ENCODE measurements at places on chromosomes 1 and 21. TPM values are rescaled to one million over a fixed set of nuclear protein-coding genes. Genes with fewer than 3 reads are reported as not detected.

GRCh38 chr1:154272999-154273563, 652 bp downstream of the HAX1 start:
- no peak for DNase-seq

DNA sequence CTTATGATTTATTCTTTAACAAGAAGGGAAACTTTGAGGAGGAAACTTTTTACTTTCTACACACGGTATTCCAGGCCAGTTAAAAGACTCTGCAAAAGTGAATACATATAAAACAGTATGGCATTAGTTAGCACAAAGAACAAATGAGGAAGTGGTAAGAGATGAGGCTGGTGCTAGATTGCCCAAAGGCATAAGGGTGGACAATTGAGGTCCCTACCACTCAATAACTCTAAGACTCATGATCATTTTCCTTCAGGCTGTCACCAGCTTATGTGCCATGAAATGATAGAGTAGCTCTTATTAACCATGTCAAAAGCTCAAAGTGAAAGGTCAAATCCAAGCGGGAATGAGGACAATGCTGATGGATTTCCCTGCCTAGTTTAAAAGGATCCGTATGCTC, 124.5 kb downstream of the TBX15 start:
- DNase-seq, result no peak

- no peak for DNase-seq
Measured at GRCh38 chr1:110635434-110635833, 29.3 kb upstream of the KCNA2 start.

Gene PGD
- 350 TPM for total RNA-seq

DNA sequence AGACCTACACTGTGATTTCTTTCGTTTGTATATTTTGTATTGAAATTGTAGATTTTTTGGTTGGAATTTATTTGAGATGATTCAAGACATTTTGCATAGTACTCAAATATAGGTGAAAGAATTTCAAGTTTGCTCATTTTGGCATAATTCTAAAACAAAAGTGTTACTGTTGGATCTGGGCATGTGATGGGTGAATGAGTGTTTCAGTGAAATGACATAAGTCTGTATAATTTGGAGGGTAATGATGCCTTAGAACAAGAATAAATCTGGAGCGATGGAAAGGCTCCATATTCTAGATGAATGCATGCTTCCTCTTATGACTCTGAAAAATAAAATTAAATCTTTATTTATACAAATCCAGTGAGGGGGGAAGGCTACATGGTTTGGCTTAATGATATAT, 41.0 kb downstream of the NFIA start:
- DNase-seq, result no peak

GRCh38 chr1:8382608-8383505, 64.9 kb downstream of the SLC45A1 start:
- DNase-seq, result no peak

DNA sequence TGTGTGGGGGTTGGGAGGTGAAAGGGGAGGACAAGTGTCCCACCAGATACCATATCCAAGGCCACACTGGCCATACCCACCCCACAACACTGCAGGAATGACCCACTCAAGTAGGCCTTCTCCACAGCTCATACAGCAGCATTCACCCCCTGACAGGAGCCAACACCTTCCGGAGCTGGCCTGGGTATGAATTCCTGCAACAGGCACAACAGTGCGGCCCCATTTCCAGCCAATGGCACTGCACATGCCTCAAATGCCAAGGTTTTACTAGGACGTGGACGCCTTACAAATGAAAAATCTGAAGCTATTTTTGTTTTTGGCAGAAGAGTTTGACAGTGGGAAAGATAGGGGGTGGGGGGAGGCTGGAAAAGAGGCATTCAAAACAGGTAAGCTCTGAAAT, 2.0 kb downstream of the KCND3 start:
- no peak for DNase-seq

GRCh38 chr1:82542141-82542540, 741.4 kb downstream of the ADGRL2 start:
- no peak for DNase-seq

DNA sequence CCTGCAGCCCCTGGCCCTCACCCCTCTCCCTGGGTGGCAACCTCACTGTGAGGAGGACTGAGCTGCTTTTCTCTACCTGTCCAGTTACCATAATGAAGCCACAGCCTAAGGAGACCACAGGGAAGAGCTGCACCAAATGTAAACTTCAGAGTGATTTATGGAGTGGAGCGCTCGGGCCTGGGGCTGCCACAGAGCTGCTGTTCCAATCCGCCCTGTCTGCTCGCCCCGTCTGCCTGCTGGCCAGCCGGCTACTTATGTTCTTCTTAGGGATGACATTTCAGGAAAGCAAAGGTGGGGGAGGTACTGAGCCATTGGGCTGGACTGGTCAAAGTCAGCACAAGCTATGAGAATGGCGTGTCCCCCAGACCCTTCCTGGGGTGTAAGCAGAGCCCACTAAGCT, 17.9 kb downstream of the SYT6 start:
- DNase-seq, result no peak

Data from SJCRH30 (cell line).